Activated CD4-positive, alpha-beta T cell treated with anti-CD3 and anti-CD28 coated beads for 24 hours (primary cell): ENCODE measurements at places on chromosomes 5 and 9.
A peak's percentile ranks its signal among the peaks of the same experiment; 100 is the strongest.

DNA sequence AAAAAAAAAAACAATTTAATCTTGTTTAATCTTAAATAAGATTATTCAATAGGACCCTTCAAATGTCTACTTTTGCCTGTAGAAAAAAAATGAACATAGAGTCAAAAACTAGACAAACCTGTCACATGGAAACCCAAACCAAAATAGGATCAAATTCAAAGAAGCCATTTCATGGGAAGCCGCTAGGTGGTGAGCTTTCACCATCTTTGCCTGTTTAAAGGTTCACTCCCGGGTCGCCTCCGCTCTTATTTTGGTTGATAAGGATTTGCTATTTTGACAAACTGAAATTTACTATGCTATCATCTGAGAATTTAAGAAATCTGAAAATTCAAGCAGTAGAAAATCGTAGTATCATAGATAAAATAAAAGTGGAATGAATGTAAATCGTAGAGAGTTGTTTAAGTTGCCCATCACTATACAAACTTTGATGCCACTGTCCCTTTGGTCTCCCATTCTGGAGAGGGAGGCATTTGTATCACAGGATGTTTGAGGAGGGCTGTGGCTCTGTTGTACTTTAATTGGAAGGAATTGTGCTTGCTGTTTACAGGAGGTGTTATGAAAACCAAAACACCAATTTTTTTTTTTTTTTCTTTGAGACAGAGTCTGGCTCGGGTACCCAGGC is 43.5 kb upstream of the DNAH5 start:
- no peak for DNase-seq

DNA sequence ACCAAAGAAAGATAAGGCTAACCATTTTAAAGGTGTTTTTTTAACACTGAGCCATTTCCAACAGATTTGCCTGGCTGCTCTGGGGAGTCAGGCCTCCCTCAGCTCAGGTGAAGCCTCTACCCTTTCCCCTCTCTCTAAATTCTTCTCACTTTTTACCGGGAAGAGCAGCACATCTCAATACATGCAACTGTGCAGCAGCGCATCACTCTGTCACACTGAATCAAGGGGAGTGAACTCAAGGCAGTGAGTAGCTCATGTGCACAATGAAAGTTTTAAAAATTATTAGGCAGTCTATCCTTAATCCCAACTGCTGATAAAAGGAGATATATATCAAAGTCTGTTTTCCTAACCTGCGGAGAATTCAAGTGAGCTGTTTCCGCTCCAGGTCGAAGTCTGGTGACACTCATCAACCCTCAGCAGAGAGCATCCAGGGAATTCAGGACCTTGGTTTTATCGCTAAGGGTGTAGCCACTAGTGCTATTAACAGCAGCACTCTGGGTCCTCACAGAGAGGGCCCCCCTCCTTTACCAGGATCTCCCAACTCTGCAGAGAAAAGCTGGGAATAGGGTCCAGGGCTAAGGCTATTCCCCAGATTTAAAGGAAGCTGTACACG is 1.0 kb downstream of the CEMIP2 start:
- no peak for DNase-seq

GRCh38 chr5:107153283-107153682 is 517.5 kb downstream of the EFNA5 start:
- DNase-seq: no peak

DNA sequence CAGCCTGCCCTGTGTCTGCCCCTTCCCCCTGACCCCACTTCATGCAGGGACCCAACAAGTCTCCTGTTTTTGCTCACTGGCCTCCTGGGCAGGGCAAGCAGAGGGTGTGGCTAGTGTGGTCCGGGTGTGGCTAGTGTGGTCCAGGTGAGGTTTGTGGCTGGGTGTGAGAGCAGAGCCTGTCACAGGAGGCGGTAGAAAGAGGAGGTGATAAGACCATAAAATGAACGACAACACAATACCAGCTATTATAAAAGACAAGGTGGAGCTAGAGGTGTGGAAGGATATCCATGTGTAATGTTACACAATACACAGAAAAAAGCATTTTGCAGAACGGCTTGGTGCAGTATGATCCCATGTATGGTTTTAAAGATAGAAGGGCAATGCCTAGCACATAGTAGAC is 23.3 kb downstream of the SPRY4 start:
- no peak for DNase-seq

DNA sequence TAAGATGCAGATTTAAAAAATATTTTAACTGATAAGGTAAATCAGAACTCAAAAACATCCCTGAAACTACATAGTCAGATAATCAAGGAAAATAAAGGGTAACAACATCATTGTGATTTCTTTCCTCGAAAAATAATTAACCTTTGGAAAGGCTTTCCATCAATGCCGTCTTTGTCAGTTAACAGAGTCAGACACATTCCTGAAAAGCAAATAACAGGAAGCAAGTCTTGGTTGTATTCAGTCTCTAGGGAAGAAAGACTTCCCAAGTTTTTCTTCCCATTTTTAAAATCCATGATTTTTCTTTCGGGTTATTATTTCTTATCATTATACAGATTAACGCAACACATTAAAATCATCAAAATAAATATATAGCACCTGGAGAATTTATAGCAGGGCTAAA is 256.4 kb upstream of the CDH6 start:
- DNase-seq: no peak

DNA sequence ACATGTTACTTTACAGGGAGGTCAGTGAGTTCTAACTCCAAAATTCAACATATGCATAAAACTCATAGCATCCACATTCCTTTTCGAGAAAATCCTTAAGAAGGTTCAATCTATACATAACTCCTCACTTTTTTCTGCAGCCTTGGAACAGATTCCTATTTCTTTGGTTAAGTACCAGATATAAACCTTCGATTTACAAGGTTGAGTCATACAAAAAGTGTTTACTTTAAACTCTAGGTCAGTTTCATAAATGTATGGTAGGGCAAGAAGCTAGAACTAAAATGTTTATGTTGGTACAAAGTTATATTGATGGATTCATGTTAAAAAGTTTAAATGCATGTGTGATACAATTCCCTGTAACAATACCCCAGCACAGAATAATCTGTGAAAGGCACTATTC is 19.4 kb downstream of the CDKN2AIPNL start:
- no peak for DNase-seq

DNA sequence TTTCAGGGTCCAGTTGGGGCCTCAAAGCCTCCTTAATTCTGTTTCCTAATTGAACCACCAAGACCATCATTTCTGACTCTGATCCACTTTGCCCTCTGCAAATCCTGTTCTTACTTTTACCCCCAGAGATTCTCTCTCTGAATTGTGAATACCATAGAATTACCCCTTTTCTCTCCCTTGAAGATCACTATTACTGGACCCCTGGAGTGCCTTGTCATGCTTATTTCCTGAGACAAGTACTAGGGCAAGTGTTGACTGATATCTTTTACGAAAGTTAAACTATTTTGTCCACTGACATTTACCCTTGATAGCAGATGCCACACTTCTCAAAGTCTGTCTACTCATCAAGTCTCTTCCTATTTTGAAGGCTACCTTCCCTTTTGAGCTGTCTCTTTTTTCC is 246.9 kb upstream of the PTGER4 start:
- DNase-seq: no peak

GRCh38 chr5:141871870-141872269 is 6.3 kb downstream of the PCDH1 start:
- no peak for DNase-seq

DNA sequence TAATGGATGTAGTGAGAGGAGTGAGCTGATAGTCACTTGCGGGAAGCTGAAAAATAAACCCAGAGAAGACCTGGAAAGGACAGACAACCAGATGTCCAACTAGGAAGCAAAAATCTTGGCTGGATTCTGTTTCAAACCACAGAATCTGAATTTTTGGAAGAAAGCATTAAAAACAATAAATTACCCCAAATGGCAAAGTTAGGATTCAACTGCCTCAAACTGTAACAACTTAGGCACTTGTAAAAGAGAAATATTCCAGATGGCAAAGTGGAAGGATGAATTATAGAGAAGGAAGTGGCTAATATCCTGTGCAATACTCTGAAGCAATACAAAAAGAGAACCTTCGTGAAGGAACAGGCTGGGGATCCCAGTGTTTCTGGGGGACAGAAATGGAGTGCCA is 46.8 kb upstream of the SLIT3 start:
- DNase-seq: no peak

GRCh38 chr9:70578720-70579119 is 164.3 kb upstream of the KLF9 start:
- no peak for DNase-seq

DNA sequence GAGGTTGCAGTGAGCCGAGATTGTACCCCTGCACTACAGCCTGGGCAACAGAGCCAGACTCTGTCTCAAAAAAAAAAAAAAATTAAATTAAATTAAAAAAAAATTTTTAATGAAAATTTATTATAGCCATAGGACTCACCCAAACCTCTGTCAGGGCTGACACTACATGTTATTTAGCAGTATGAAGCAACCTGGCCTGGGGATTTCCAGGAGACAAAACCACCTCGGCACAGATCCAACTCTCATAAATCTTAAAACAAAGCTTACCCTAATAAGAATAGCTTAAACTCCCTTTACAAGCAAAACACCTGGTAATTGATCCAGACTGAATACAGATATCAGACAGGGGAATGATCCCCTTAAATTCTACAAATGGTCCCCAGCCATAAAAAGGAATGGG is 38.4 kb downstream of the PPP1R2B start:
- no peak for DNase-seq

GRCh38 chr9:13146840-13147239 is 132.7 kb downstream of the MPDZ start:
- DNase-seq: no peak

- no peak for DNase-seq
These were observed 24.0 kb downstream of the PTGES2 start for GRCh38 chr9:128103589-128103962.

- no peak for DNase-seq
These were observed 8.5 kb upstream of the RXFP3 start for GRCh38 chr5:33927685-33928084.

DNA sequence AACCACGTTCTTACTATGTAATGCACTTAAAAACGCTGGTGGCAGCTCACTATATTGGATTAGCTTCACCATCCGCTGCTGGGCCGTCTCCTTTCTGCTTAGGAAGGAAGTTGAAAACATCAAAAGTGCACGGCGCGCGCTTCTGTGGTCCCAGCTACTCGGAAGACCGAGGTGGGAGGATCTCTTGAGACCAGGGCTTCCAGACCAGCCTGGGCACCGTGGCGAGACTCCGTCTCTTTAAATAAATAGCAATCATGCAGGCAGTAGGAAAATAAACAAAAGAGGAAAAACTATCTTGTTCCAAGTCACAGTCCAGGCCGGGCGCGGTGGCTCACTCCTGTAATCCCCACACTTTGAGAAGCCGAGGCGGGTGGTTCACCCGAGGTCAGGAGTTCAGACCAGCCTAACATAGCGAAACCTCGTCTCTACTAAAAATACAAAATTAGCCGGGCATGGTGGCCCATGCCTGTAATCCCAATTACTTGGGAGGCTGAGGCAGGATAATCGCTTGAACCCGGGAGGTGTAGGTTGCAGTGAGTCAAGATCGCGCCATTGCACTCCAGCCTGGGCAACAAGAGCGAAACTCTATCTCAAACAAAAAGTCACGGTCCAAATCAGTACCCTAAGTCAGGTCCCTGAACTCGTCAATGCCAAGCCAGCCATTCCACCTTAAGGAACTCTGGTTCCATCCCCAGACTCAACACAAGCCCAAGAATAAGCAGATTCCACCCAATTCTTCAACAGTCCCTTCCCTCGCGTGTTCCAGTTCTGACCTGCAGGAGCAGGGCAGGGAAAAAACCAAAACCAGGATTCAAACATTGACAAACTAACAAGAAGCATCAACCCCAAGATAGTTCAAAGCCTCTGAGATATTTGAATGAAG is 1.0 kb upstream of the GOLGA1 start:
- DNase-seq: peak; percentile 31

- no peak for DNase-seq
These were observed 30.5 kb upstream of the NKD2 start for GRCh38 chr5:978054-978453.

- no peak for DNase-seq
These were observed 66.4 kb upstream of the POU5F2 start for GRCh38 chr5:93807846-93808245.

GRCh38 chr5:69010476-69010875 is 83.3 kb upstream of the SLC30A5 start:
- DNase-seq: no peak

DNA sequence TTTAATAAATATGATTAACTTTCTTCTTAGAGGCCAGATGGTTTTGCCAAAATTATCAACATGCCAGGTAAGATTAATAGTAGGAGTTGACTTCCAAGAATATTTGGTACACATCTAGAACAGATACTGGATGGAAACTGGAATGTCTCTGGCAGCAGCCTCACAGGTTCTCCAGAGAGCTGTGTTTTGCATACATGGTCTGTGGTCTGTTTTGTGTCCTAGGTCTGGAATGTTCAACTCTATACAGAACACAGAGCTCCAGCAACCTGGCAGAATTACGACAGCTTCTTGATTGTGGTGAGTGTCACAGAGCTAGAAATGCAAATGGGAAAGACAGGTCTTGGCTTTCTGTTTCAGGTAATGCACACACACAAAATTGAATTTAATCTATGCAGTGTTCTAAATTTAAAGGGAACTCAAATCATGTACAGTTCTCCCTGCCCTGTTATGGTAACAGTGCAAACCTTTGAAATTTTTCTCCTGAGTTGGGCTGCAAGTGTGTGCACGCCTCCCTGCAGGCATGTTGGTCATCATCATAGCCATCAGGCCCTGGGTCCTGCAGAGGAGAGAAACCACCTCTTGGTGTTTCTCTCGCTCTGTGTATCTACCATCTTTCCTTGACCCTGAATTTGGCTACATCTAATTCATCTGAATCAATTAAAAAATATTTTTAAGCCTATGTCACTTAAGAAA is 58.3 kb downstream of the PIK3R1 start:
- no peak for DNase-seq

GRCh38 chr5:191036-191948 is at the start of gene LRRC14B:
Gene LRRC14B, plus strand, starts transcription at chr5:191495. Its CDS starts 44 bp downstream, at chr5:191539.
- DNase-seq: no peak

DNA sequence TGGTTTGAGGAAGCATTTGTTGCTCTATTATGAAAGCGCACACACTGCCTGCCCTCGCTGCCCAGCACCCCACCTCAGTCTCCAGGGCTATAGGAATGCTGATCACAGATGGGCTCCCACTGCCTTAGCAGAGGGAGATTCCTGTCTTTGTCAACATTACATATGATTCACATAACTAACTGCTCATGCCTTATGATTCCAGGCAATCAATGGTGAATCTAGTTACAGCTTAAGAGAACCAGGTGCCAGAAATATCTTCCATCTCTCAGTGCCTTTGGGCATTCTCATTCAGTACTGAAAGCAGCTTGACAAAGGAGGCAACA is 458.9 kb upstream of the C9orf72 start:
- DNase-seq: no peak

DNA sequence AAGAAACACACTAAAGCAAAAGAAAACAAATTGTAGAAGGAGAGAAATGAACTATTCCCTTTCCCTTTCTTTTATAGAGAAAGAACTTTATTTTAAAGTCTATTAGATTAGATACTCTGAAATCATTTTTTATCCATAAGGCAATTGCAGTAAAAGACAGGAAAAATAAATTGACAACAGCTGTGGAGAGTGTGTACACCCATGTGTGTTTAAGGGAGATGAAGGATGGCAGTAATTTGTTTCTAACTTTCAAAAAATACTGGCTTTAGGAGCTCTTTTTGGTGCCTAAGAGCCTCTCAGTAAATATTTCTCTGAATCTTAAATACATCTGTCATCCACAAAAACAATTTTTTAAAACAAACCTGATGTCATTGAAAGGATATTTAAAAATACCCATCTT is 18.3 kb upstream of the ARL14EPL start:
- no peak for DNase-seq
